Omental fat pad (tissue), 4 donors: ENCODE measurements at places on chromosomes 2 and 18.

DNA sequence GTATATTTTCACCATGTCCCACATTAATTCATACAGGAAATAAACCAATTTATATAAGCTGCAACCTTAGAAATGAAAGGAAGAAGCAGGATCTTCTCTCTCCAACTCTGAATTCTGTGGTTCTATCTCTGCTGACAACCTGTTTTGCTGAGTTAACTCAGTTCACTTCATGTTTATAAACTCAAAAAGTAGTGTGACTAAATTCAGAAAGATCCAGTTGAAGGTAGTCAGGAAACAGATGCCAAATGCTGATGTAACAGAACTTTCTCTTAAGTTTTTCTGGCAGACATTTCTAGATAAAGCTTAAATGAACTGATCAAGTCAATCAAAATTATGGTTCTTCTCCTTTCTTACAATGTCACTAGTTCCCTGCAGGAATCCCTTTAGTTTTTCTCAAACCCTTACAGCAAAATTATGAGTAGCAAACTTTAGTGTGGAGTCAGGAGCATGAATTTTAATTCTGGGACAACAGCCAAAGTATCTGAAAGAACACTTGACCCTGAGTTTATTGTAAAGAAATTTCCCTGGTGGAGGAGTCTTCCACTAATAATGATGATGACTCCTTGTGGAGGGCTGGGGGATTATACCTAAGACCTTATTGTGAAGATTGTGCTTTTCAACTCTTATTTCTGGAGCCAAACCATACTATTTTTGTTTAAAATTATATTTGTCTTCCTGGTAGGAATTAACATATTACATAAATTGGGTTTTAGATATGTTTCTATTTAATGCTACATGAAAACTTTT lies 216.9 kb downstream of the MYO3B start:
- DNase-seq, result no peak

- DNase-seq, result no peak
Observed at GRCh38 chr2:187615364-187615763, 61.1 kb upstream of the TFPI start.

- no peak for DNase-seq
Observed at GRCh38 chr2:184402381-184402780, 195.9 kb upstream of the ZNF804A start.

GRCh38 chr2:100151310-100151709 lies 8.9 kb upstream of the AFF3 start:
- DNase-seq, result no peak

- DNase-seq, result no peak
Observed at GRCh38 chr2:168371273-168372019, 84.6 kb upstream of the CERS6 start.
